ENCODE measurements at places on chromosomes 4 and X.

- DNase-seq: peak; percentile 10
Measured at GRCh38 chrX:12080265-12080664, 58.0 kb upstream of the FRMPD4 start.

DNA sequence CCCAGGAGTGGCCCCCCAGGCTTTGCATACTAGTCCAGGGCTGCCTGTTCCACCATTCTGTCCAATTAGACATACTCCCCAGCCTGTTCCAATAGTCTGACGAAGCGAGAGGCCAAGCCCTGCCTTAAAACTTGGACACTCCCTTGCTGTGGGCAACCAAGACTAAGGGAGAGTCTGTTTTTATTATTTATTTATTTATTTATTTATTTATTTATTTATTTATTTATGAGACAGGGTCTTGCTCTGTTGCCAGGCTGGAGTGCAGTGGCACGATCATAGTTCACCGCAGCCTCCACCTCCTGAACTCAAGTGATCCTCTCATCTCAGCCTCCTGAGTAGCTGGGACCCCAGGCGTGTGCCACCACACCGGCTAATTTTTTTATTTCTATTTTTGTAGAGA lies 6.6 kb downstream of the KIT start:
- no peak for DNase-seq

DNA sequence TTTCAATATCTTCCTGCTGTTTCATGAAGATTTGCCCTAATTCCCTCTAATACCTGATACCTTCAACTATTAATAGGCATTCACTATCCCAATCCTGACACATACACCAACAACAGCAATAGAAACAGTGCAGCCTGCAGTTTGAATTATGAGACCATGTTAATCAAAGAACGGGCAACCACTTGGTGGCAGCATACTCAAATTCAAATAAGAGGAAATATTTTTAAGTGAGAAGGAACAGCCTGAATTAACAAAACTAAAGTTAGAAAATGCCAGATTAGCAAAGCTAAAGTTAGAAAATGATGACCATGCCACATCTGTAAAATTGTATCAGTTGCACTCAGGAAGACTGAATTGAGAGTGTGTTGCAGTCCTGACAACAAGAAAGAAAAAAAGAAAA lies 204.9 kb downstream of the SMARCA1 start:
- no peak for DNase-seq

GRCh38 chr4:98625920-98626319 lies 32.5 kb downstream of the TSPAN5 start:
- no peak for DNase-seq

DNA sequence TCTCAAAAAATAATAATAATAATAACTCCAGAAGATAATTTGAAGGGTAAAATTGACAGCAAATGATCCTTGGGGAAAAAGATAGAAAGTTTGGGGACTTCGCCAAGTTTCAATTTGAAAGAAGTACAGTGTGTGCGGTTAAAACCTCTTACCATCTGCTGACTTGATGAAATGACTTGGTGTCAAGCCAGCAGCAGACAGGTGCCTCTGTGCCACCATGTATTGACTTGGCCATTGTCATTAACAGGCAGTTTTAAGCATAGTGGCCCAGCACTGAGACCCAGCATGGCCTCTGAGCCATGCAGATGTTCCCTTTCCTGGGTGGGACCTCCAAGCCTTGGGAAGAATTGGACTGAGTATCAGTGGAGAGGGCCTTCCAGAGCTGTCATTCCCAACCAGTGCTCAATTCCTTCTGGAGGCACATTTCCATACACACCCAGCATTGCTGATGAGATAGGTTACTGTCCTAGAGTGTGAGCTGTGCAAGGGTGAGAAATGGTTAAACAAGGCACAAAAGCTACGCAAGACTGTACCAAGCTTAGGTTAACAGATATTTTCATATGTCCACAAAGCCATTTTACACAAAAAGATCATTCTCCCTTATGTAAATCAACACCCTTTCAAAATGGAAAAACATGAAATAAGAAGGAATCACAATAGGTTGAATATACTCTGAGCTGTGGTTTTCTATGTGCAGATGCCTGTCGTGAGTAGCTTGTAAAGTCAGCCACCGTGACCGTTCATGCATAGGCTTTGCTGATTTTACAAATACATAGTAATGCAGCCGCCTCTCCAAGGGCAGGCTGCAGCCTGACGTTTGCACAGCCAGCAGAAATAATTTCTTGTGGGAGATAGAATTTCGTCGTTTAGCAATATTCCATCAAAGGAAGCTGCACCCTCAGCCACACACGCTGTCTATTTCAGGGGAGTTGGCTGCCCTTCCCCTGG lies 59.4 kb upstream of the FBXW7 start:
- no peak for DNase-seq

- no peak for DNase-seq
Measured at GRCh38 chrX:10554612-10555270, 65.6 kb downstream of the MID1 start.

DNA sequence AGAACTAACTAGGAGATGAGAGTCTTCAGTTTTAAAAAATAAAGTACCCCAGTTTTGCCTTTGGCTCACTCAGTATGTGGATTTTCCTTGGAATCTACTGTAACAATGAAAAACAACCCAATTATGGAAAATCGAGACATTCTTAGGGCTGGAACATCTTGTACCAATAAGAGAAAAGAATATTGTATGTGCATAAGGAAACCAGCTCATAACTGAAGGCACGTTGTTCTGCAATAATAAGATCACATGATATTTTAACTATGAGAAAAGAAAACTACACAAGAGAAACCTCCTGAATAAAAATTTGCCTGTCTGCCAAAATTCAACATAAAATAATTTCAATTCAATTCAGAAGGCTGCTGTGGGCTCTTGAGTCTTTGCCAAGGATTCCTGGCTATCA lies 261.8 kb upstream of the EDNRA start:
- DNase-seq: no peak

DNA sequence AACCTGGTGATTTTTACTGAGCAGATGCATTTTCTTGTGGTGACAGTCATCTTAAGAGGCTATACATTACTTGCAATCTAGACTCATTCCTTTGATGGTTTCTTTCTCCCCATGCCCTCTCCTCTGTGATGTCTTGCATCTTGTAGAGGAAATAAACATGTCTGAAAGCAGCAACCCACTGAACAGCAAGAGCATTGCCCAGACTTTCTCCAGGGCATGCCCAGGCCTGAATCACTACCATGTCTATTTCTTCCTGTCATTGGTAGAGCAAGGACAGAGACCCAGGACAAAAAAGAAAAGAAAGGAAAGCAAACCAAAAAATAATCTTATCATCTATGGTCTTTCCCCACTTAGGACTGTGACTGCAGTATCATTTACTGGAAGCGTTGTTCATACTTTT lies 326.1 kb downstream of the HNRNPD start:
- no peak for DNase-seq

DNA sequence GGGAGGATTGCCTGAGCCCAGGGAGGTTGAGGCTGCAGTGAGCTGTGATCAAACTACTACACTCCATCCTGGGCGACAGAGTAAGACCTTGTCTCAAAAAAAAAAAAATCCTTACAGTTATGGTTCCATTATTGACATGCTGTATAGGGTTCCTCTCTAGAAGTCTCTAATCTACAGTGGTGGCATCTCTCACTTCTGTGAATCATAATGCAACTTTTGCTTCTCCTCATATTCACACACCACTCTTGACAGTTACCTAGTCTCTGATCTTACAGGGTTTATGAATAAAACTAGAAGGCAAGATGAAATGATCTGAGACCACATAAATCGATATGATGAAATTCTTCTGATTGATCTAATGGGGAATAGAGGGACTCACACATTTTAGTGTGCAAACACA lies 40.6 kb downstream of the DOCK11 start:
- DNase-seq: no peak

DNA sequence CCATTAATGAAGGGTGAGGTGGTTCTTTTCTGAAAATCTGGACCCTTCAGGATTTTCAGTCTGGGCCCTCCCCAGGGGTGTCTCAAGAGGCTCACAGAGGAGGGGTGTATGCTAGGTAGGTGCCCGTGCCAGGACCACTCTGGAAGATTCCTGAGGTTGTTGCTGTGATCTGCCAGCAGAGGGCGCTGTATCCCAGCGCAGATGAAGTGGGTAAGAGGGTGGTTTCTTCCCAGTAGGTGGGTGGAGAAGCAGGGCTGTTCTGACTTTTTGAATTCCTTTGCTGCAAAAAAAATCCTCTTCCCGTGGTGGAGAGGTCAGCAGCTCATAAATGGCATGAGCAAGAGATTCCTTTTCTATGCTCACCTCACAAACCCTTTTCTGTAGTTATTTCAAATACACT lies 51.1 kb downstream of the SCML1 start:
- peak; percentile 63 for DNase-seq

- no peak for DNase-seq
Measured at GRCh38 chrX:18677161-18677869, 5.4 kb upstream of the RS1 start.

- peak; percentile 93 for DNase-seq
Measured at GRCh38 chr4:1748465-1748995, 27.2 kb downstream of the TACC3 start.

GRCh38 chr4:185318679-185319078 lies 77.0 kb downstream of the LRP2BP start:
- no peak for DNase-seq

DNA sequence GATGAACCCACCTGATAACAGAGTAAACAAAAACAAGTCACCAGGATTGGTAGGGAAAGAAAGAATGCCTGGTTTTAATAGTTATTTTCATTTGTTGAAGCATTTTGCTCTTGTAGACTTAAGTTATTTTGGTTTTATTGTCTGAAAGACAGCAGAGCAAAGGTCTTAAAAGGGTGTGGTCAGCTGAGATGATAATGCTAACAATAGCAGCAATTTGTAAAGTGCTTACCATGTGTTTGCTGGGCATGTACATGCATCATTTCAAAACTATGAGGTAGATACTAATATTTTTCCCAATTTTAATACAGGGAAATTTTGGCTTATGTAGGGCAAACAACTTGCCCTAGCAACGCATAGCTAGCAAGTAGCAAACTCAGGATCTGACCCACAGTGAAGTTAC lies 46.8 kb upstream of the SLC10A4 start:
- DNase-seq: no peak

GRCh38 chr4:40897557-40898203 lies 147.9 kb downstream of the NSUN7 start:
- DNase-seq: peak; percentile 83

DNA sequence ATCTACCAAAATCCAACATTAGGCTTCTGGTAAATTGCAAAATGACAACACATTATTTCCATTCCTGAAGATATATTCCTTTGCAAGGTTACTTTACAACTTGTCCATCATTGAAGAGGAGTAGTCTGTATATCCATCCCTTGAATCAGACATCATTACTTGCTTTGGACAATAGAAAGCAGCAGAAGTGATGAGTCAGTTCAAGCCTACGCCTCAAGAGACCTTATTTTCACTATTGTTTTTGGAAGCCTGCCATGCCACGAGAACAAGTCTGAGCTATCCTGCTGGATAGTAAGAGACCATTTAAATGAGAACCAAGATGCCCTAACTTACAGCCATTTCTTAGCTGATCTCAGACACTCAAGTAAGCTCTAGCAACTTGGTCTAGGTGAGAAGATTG lies 246.0 kb upstream of the HHIP start:
- DNase-seq: no peak

GRCh38 chr4:150212927-150213326 lies 134.7 kb downstream of the DCLK2 start:
- DNase-seq: no peak

- no peak for DNase-seq
Measured at GRCh38 chr4:129808242-129808641, 712.3 kb downstream of the C4orf33 start.

DNA sequence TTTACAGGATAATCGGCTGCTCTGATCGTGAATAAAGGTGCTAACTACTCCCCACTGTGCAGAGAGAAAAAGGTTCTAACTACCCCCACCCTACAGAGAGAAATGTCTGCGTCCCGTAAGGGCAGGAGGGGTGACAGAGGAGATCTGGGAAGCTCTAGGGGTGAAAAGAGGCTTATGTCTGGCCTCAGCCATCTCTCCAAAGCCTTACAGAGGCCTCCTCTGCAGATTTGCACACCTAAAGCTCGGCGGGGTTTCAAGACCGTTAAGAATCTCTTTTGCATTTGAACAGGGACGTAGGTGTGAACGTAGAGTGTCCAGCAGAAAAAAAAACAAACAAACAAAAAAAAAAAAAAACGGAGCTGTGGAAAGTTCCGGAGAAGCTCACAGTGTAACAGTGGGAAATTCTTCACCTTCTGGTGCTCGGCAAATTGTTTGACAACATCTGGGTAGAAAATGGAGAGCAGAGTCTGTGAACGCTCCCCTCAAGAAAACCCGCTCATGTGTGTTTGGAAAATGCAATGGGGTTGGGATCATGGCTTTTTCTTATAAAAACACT lies 161.0 kb downstream of the SHOX start:
- DNase-seq: no peak

DNA sequence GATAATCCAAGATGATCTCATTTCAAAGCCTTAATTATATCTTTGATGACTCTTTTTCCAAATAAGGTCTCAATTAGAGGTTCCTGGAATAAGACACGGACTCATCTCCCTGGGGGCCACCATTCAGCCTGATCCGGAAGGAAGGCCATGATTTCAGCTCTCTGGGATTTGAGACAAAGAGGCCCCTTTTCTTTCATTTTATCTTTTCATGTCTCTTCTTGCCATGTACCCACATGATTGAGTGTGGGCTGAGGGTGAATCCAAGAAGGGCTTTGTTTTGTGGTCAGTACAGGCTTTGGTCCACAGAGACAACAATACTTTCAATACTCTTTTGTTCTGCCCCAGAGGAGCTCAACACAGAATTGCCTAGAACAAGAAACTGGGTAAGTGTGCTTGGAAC lies 261.2 kb downstream of the TRIML1 start:
- DNase-seq: no peak

- peak; percentile 3 for DNase-seq
Measured at GRCh38 chrX:47577901-47578300, 4.3 kb upstream of the TIMP1 start.

- no peak for DNase-seq
Measured at GRCh38 chr4:100009490-100009889, 59.4 kb upstream of the H2AZ1 start.

GRCh38 chr4:76233529-76233928 lies 18.0 kb upstream of the FAM47E start:
- no peak for DNase-seq

GRCh38 chr4:148065075-148065474 lies 333.2 kb downstream of the ARHGAP10 start:
- DNase-seq: no peak

GRCh38 chrX:134144231-134144630 lies 92.8 kb upstream of the CCDC160 start:
- peak; percentile 24 for DNase-seq

Measured in GM10248 (cell line).